ENCODE measurements at places on chromosomes 3 and 15.

- peak; percentile 62 for DNase-seq
- no peak overlapping the region for H3K27ac ChIP-seq
- peaks cover 3% of the 10 kb centered on the region for H3K36me3 ChIP-seq
- no peak overlapping the region for H3K4me3 ChIP-seq
- no peaks in the 10 kb centered on the region for H3K27me3 ChIP-seq
- no peaks in the 10 kb centered on the region for H3K4me1 ChIP-seq
Observed at GRCh38 chr15:82139823-82140268, 94.0 kb upstream of the MEX3B start.

- H3K27me3 ChIP-seq = no peaks in the 10 kb centered on the region
- H3K4me1 ChIP-seq = peaks cover 4% of the 10 kb centered on the region
- no peak for DNase-seq
- H3K36me3 ChIP-seq = no peaks in the 10 kb centered on the region
- no peak overlapping the region for H3K4me3 ChIP-seq
Observed at GRCh38 chr3:55061720-55062034, 133.8 kb upstream of the LRTM1 start.

- H3K36me3 ChIP-seq = no peaks in the 10 kb centered on the region
- H3K4me3 ChIP-seq = no peak overlapping the region
Observed at GRCh38 chr3:169865176-169865767, 4.5 kb downstream of the LRRC31 start.

DNA sequence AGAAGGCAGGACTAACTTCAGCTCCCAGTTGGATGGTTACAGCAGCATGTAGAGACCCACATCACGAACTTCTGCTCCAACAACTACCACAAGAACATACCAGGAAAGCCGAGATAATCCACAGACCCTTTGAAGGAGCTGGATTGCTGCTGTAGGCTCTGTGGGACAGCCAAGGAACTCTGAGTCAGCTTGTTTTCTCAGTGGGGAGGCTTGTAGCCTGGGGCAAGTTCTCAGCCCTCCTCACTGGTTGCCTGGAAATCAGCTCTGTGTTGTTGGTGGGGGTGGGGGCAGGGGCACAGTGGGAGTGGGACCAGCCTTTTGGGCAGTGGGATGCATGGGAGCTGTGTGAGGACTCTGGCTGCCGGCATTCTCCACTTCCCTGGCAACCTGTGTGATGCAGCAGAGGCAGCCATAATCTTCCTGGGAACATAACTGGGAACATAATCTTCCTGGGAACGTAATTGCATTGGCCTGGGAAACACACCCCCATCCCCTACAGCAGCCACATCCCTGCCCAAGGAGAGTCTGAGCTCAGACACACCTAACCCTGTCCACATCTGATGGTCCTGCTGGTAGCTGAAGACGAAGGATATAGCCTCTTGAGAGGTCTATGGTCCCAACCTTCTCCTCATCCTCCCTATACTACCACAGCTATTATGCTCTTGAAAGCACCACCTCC lies 153.1 kb downstream of the PEAK1 start:
- peak; percentile 92 for DNase-seq
- H3K4me3 ChIP-seq = no peak overlapping the region
- no peak overlapping the region for H3K27ac ChIP-seq

DNA sequence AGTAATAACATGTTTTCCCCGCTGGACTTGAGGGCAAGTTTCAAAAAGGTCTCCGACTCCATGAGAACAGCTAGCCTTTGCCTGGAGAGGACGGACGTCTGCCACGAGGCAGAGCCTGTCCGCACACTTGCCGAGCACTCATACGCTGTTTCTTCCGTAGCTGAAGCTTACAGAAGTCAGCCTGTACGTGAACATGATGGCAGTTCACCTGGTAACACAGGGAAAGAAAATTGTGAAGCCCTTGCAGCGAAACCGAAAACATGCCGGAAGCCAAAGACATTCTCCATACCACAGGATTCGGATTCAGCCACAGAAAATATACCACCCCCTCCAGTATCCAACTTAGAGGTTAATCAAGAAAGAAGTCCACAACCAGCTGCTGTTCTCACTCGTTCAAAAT lies 43.9 kb upstream of the RASA2 start:
- H3K4me3 ChIP-seq = no peak overlapping the region
- H3K36me3 ChIP-seq = peaks cover 10% of the 10 kb centered on the region
- no peaks in the 10 kb centered on the region for H3K27me3 ChIP-seq
- H3K27ac ChIP-seq = no peak overlapping the region

- no peak overlapping the region for H3K4me3 ChIP-seq
- no peak overlapping the region for H3K27ac ChIP-seq
- DNase-seq = no peak
- no peaks in the 10 kb centered on the region for H3K36me3 ChIP-seq
- no peaks in the 10 kb centered on the region for H3K4me1 ChIP-seq
- H3K27me3 ChIP-seq = no peaks in the 10 kb centered on the region
Observed at GRCh38 chr3:99249627-99250026, 348.1 kb upstream of the DCBLD2 start.

- no peaks in the 10 kb centered on the region for H3K27me3 ChIP-seq
- no peak overlapping the region for H3K27ac ChIP-seq
- no peaks in the 10 kb centered on the region for H3K4me1 ChIP-seq
- H3K36me3 ChIP-seq = no peaks in the 10 kb centered on the region
- no peak overlapping the region for H3K4me3 ChIP-seq
Observed at GRCh38 chr3:172782235-172782634, 31.7 kb downstream of the ECT2 start.

DNA sequence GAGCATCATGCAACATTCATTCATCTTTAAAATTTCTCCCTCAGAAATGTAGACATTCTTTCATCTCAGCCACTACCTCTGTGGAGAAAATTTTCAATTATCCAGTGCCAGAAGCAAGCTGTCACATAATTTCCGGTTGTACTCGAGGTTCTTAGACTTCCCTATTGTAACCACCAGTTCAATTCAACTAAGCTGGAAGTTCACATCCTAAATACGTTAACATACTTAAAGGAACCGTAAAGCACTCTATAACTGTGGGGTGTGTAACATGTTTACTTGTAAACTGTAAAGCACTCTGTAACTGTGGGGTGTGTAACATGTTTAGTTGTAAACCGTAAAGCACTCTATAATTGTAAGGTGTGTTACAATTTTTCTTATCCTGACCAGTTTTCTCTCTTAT lies 150.3 kb downstream of the PLCL2 start:
- no peaks in the 10 kb centered on the region for H3K27me3 ChIP-seq
- H3K4me3 ChIP-seq = no peak overlapping the region
- H3K27ac ChIP-seq = no peak overlapping the region
- no peaks in the 10 kb centered on the region for H3K36me3 ChIP-seq
- H3K4me1 ChIP-seq = no peaks in the 10 kb centered on the region

- no peak overlapping the region for H3K4me3 ChIP-seq
- H3K4me1 ChIP-seq = no peaks in the 10 kb centered on the region
- no peak overlapping the region for H3K27ac ChIP-seq
- no peaks in the 10 kb centered on the region for H3K36me3 ChIP-seq
Observed at GRCh38 chr15:48653216-48653615, 7.7 kb upstream of the FBN1 start.

- DNase-seq = peak; percentile 6
- no peaks in the 10 kb centered on the region for H3K36me3 ChIP-seq
- no peak overlapping the region for H3K27ac ChIP-seq
- no peak overlapping the region for H3K4me3 ChIP-seq
- H3K27me3 ChIP-seq = no peaks in the 10 kb centered on the region
- no peaks in the 10 kb centered on the region for H3K4me1 ChIP-seq
Observed at GRCh38 chr3:181534781-181535221, 176.9 kb upstream of the SOX2 start.

GRCh38 chr15:60580073-60580472 lies 101.1 kb upstream of the ICE2 start:
- peaks cover 7% of the 10 kb centered on the region for H3K4me1 ChIP-seq
- no peak for DNase-seq
- no peak overlapping the region for H3K27ac ChIP-seq
- H3K27me3 ChIP-seq = no peaks in the 10 kb centered on the region
- no peaks in the 10 kb centered on the region for H3K36me3 ChIP-seq
- no peak overlapping the region for H3K4me3 ChIP-seq

DNA sequence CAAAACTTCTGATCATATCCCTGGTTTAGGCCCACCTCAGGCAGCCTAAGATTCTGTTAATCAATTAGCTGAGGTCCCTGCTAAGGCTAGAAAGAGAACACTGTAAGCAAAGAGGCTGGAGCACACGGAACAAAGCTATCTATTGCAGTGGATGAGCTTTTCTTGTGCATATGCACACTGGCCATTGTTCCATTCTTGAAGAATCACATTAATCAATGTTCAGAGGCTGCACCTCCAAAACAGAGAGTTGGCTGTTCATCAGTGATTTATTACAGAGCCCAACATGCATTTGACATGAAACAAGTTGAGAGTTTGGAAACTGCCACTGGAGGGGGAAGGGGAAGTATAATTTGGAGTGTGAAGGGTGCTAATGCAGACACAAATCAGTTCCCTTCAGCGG lies 873.0 kb downstream of the ROBO1 start:
- DNase-seq = no peak
- H3K27me3 ChIP-seq = no peaks in the 10 kb centered on the region
- peaks cover 5% of the 10 kb centered on the region for H3K4me1 ChIP-seq

DNA sequence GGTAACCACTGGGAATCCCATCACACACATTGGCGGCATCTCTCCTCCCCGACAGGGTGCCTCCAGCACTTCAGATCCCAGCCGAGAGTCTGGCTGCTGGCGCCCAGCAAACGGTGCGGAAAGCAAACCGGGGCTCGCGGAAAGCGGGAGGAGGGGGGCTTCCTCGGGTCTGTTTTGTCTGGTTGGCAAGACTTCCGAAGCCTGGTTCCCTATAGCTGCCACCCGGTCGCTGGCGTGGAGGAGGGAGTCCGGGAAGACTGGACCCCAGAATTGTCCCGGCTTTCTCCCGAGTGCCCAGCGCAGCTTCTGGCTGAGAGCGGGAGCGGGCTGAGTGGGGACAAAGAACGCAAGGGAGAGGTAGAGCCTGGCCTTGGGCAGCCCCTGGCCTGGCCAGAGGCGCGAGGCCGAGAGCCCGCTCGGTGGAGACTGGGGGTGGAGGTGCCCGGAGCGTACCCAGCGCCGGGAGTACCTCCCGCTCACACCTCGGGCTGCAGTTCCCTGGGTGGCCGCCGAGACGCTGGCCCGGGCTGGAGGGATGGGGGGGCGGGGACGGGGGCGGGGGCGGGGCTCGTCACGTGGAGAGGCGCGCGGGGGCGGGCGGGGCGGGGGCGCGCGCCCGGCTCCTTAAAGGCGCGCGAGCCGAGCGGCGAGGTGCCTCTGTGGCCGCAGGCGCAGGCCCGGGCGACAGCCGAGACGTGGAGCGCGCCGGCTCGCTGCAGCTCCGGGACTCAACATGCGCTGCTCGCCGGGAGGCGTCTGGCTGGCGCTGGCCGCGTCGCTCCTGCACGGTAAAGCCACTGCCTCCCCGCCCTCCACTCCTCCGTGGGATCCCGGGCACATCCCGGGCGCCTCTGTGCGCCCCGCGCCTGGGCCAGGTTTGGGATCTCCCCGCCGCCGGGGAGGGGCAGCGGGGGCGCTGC lies at the start of gene CHRNA7:
Gene CHRNA7 (plus strand): TSS at position 654 of the 920 bp plus-strand sequence. CDS start 80 bp downstream, at position 734.
- H3K4me1 ChIP-seq = no peaks in the 10 kb centered on the region
- no peaks in the 10 kb centered on the region for H3K36me3 ChIP-seq

DNA sequence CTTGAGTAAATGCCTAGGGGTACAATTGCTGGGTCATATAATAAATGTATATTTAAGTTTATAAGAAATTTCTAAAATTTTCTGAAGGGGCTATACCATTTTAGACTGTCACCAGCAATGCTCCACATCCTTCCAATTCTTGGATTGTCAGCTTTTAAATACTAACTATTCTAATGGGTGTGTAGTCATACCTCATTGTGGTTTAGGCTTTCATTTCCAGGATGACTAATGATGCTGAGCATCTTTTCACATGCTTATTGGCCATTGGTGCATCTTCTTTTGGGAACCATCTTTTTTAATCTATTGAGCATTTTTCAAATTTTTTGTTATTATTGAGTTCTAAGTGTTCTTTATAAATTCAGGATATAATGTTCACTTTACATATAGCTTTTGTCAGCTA lies 52.5 kb upstream of the CORO2B start:
- no peaks in the 10 kb centered on the region for H3K36me3 ChIP-seq
- no peak overlapping the region for H3K4me3 ChIP-seq
- H3K27ac ChIP-seq = no peak overlapping the region
- no peaks in the 10 kb centered on the region for H3K27me3 ChIP-seq
- H3K4me1 ChIP-seq = no peaks in the 10 kb centered on the region

DNA sequence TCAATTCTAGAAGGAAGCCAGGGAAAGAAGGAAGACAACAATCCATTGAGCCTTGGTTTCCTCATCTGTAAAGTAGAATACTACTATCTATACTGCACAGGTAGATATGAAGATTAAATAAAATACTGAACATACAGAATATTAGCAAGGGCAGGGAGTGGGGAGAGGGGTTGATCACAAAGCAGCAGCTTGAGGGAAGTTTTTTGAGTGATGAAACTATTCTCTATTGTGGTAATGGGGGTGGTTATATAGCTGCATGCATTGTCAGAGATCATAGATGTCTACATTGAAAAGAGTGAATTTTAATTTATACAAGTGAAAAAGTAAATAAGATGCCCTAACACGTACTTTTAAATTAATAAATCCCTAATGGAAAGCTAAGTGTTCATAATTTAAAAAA lies 242.6 kb upstream of the LRTM1 start:
- no peaks in the 10 kb centered on the region for H3K4me1 ChIP-seq
- no peaks in the 10 kb centered on the region for H3K36me3 ChIP-seq
- H3K27me3 ChIP-seq = no peaks in the 10 kb centered on the region

DNA sequence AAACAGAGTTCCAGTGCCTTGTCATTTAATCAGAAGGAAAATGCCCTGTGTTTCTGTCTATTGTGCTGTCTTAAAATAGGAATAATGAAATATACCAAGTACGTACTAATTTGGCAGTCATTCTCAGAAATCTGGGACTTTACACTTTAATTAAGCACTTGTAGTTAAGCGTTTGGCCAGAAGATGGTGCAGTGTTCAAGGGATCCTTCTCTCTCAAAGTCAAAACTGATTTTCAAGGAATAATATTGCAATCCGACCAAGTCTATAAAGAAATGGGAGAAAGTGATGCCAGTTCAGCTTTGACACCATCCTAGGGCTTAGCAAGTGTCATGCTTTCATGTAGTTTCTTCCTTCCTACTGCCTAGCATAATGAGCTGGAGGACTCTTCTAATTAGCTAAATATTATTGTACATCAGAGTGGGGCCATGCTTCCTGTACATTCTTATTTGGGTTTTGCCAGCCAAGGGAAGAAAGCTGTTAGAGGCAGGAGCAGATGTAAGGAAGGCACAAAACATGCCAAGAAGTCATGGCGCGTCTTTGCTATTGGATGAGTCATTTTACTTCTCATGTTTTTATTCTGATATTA lies 64.8 kb downstream of the SAMMSON start:
- H3K36me3 ChIP-seq = no peaks in the 10 kb centered on the region
- peak; percentile 38 for DNase-seq
- no peak overlapping the region for H3K27ac ChIP-seq
- H3K4me1 ChIP-seq = no peaks in the 10 kb centered on the region

GRCh38 chr15:64894395-64895056 lies 17.2 kb upstream of the ANKDD1A start:
- peak overlapping the region; percentile 73 for H3K27ac ChIP-seq
- H3K4me3 ChIP-seq = peak overlapping the region; percentile 30
- H3K27me3 ChIP-seq = no peaks in the 10 kb centered on the region
- DNase-seq = peak; percentile 82

DNA sequence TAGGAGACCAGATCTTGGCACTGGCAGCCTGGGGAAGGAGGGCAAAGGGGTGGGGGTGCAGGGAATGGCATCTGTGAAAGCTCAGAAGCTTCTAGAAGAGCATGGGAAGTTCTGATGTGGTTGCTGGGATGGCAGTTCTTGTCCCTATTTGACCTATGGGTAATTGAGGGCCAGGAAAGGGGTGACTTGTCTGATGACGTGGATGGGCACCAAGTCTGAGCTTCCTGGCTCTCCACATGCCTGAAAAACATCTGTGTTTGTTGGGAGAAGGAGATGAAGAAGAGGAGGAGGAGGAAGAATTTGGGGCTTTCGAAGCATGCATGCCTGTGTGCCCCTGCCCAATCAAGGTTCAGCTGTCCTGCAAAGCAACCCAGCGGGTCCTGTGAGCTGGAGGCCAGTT lies 158.8 kb downstream of the SMAD6 start:
- H3K27ac ChIP-seq = no peak overlapping the region
- no peaks in the 10 kb centered on the region for H3K4me1 ChIP-seq
- no peak for DNase-seq
- no peaks in the 10 kb centered on the region for H3K36me3 ChIP-seq
- no peaks in the 10 kb centered on the region for H3K27me3 ChIP-seq
